ENCODE measurements at places on chromosomes 6 and 20.

- peak; percentile 17 for DNase-seq
Observed at GRCh38 chr6:44332585-44332984, 9.9 kb upstream of the SPATS1 start.

DNA sequence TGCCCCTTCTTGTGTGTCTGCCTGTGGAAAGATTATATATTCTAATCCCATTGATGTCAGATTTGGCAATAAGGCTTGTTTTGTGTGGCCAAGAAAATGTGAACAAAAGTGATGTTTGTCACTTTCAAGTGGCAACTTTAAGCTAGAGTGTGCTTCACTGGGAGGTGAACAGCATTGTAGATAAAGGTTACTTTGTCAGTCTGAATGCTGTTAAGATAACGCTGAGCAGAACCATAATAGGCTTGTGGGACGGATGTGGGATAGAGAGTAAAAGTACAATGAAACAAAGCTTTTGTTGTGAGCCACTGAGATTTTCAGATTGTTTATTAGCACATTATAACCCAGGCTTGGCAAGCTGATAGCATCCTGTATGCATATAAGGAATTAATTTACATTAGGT, 303.8 kb upstream of the MAN1A1 start:
- DNase-seq = no peak

DNA sequence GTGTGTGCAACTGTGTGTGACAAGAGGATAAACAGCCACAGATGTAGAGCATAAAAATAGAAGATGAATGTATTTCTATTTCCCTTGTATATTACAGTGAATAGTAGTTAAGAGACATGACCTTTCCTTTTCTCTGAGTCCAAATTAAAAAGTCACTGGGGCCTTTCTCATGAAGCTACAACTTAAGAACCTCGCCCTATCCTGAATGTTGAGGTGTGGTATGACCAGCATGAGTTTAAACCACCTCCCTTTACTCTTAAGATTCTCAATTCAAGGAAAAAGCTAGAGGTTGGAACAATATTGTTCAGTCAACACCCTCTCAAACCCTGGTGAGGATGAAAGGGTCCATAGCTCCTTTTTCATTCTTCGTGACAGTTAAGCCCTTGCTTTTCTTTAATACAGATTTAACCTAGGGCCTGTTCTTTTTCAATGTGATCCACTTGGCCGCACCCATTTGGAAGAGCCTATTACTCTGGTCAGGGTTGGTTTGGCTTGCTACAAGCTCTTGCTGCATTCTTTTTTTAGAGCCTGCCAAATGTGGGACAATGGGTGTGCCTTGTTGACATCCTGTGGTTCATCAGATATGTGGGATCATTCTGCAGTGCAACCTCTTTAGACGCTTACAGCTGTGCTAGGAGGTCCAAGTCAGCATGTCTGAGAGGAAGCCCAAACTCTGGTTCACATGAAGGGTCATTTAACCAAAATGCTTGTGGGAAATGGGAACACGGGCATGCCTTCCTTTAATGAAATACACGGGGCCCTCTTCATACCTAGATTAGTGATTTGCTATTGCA, 290.0 kb downstream of the HAO1 start:
- DNase-seq = no peak

DNA sequence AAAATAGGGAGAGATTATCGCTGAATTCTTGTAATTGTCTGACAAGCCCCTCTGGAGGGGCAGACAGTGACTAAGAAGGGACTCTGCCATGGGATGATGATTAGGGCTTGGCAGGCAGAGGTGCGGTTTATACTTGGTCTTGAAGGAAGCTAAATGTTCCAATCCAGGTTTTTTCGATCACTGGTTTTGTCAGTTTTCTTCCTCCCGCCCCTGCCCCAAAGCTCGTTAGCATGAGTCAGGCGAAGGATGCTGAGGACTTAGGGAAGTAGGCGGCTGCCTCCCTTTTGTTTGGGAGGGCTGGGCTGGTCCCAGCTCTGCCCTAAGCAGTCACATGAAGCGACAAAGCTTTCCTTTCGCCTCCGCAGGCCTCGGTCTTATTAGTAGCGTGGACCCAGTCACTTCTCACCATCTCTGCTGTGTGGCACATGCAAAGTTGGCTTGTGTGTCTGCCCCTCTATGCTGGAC, 314.2 kb downstream of the CDC5L start:
- DNase-seq = no peak

DNA sequence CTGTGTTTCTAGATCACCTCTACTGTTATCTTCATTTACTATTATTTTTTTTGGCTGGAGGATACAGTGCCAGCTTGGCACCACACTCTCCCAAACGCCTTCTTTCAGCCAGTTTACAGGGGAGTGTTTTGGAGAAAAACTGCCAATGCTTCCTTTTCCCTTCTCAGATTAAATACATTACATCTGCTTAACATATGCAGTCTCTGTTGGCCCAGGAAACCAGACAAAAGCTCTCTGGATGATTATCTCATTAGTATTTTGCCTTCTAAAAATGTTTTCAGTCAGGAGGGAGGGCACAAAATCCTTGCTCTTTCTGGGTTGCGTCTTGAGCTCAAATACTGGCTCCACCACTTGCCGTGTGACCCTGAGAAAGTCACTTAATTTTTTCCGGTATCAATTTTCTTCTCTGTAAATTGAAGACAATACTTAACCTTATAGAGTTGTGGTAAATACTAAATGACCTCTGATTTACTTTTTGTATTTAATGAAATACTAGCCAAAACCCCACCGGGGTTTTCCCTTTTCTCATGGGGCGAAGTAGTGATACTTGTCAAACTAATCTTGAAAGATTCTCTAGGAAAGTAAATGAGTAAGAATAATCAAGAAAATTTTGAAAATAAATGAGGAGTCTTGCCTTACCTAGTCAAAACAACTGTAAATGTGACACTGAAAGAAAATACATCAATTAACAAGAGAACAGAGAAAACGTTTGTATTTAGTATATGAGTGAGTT, 146.2 kb downstream of the MMS22L start:
- DNase-seq = peak; percentile 44

DNA sequence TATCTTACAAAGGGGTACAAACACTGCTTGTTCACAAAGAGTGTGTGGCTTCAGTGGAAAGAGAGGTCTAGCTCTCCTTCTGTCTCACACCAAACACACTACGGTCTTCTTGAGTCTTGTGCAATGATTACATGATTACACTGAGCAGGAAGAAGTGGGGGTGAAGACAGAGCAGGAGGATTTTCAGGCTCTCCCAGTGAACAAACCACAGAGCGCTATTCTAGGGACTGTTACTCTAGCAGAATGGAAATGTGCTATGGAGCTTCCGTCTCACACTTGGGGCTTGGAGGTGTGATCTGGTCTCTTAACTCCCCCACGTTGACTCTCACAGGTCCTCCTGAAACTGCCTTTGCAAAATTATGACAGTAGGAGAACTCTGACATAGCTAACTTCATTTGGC, 203.4 kb downstream of the MYLK4 start:
- no peak for DNase-seq

DNA sequence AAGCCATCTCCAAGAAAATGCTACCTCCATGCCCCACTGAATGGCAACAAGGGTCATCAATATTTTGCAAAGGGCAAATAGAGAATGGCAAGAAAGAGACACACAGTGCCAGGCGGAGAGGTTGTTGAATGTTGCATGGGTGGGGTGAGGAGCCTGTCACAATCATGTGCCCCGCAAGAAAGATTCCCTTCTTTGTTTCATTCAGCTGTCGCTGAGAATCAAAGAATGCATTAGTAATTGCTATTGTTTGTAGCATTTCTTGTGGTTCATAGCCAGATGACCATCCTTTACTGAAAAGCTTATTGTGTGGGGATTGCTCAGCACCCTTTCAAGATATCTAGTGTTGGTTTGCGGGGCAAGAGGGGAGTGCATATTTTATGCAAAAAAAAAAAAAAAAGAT, 166.5 kb upstream of the QKI start:
- DNase-seq = no peak

DNA sequence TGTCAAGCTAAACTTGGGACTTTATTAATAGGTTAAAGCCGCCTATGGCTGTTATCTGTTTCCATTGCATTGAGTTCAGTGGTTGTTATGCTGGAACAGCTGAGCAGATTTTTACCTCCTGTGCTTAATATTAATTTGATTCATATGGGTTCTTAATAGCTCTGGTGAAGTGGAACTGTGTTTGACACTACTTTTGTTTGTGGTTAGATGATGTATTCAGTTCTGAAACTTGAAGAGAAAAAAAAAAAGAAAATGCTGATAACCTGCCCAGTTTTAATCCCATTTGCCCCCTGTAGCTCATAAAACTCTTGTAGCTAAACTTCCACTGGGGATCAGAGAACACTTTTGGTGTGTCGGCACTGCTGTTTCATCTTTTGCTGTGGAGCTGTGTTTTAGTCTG, 117.8 kb downstream of the ZDHHC14 start:
- no peak for DNase-seq

DNA sequence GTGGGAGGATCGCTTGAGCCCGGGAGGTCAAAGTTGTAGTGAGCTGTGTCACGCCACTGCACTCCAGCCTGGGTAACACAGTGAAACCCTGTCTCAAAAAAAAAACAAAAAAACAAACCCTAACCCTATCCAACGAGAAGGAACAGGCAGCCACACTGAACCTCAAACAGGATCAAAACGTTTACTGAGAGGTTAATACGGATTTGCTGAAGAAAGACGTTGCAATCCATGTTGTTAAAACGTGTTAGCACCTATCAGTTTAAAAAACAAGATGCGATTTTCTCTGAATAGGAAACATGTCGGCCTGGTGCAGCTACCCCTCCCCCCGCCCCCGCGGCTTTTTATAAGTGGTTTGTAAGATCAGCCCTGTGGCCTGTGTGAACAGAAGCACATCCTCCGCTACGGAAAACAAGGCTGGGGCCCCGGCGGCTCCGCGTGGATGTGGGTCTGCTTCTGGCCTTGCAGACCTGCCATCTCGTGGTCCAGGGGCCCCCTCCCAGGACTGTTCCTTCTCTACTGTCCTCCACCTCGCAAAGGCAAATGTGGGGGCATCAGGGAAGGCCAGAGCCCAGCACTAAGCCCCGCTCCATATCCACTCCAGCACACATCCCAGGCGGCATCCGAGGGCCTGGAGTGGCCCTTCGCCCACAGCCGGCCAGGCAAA, 11.4 kb downstream of the SLC2A4RG start:
- no peak for DNase-seq

DNA sequence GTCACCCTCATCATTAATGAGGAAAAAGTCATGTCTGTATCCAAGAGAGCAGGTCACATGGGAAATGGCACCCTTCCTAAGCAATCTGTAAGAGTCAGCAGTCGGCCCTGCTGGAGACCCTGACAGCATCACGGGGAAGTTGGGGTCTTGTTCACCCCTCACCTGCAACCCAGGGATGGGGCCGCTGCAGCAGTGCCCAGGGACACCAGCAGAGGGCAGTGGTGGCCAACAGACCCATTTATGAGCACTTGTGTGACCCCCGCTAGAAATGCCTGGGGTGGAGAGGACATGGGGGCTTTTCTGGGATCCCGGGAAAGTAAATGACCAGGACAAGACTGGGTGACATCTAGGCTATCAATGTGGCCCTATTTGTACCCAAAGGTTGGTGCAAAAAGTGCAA, 35.9 kb downstream of the ANKRD60 start:
- no peak for DNase-seq

DNA sequence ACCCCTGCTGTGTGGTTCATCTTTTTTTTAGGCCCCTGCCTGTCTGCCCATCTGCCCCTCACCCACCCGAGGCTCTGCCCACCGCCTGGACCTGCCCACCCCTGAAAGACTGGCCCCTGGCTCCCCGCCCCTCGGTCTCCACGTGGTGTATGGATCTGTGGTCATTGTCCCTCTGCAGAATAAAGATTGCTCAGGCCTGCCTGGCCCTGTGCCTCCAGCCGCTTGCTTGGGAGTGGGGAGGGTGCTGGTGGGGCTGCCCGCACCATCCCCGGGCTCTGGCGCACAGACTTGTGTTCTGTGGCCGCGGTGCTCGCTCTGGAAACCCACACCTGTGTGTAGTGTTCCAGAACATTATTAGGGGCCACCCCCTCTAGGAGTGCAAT, 1.6 kb downstream of the MAP1LC3A start:
- DNase-seq = no peak

DNA sequence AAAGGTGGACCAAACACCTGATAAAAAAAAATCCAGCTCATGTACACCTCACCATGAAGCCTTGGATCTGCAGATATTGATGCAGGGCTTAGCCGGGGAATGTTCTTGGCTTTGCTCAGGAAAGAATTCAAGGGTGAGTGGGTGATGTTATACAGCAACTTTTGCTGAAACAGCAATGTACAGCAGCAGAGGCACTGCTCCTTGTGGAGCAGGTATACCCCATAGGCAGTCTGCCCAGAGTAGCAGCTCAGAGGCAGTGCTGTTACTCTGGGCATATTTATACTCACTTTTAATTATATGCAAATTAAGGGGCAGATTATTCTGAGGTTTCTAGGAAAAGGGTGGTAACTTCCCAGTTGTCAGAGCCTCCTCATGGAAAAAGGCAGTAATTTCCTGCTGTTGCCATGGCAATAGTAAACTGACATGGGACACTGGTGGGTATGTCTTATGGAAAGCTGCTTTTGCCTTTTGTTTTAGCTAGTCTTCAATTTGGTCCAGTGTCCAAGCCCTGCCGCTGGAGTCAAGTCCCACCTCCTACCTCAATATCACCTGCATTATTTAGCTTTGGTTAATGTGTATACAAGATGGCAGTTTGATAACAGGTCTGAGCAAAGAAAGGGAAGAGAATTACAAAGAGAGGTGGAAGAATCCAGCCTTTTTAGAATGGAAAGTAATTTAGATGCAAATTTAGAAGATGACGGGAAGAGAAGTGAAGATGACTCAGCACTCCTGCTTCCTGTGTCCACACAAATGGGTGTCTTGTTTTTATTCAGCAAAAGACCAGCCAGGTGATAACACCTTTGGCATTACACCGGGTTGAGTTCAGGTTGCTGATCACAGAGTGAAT, 110.1 kb upstream of the JAG1 start:
- DNase-seq = peak; percentile 30

DNA sequence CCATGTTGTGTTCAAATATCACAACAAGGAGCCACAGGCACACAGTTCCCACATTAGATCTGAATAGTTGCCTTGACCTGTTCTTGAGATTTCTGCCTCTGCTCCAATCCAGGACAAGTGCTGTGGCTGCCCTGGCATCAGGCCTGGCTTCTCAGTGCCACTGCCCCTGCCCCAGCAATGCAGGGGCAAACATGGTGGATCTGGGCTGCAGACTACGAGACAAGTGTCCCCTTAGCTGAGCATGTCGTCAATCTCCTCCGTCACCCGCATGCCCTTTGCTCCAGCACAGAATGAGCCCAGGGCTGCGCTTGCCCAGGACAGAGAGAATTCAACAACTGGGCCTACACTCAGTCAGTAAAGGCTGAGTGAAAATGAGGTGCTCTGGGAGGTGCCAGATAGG, 201.6 kb downstream of the SYNDIG1 start:
- no peak for DNase-seq

DNA sequence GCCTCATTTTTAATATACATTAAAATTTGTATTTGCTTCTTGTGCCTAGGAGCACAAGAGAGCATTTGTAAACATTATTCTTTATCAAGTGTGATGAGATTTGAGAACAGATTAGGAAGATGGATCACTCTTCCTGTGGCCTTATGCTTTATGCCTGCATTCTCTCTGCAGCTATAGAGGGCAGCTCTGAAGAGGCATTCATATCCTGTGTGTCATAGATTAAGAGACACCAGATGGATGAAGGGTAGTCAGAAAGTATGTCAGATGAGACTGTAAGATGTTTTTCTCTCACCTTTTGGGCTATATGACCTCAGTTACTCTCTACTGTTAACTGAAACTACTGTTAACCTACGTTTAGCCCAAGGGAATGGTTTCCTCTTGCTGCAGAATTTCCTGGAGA, 61.4 kb downstream of the DNAH8 start:
- no peak for DNase-seq

Measured in NCI-H69 (cell line).